Transverse colon (tissue), 4 donors: ENCODE measurements at places on chromosomes 5 and 9. TPM values are rescaled to one million over a fixed set of nuclear protein-coding genes. Genes with fewer than 3 reads are reported as not detected.

DNA sequence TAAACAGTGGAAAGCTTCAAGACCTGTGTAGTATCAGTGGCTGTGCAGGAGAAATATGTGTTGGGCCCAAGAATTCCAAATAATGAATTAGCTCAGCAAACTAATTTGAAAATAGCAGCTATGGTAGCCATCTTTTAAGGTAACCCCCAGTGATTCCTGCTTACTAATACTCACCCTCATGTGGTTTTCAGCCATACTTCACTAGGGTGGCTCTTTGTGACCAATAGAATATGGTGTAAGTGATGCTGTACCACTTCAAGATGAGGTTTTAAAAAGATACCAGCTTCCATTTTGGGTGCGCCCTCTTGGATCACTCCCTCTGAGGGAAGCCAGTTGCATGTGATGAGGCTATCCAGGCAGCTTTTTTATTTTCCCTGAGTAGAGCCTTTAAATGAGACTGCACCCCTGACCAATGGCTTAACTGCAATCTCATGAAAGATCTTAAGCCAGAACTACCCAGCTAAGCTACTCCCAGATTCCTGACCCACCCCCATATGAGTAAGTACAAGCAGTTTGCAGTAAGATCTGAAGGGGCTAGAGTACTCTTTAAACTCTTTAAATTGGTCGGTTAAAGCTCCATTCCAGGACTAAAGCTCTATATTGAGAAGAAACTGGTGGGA lies 58.3 kb downstream of the UHRF2 start:
- no peak overlapping the region for H3K27ac ChIP-seq
- no peaks in the 10 kb centered on the region for H3K27me3 ChIP-seq
- no peak overlapping the region for H3K4me3 ChIP-seq
- no peak for DNase-seq

DNA sequence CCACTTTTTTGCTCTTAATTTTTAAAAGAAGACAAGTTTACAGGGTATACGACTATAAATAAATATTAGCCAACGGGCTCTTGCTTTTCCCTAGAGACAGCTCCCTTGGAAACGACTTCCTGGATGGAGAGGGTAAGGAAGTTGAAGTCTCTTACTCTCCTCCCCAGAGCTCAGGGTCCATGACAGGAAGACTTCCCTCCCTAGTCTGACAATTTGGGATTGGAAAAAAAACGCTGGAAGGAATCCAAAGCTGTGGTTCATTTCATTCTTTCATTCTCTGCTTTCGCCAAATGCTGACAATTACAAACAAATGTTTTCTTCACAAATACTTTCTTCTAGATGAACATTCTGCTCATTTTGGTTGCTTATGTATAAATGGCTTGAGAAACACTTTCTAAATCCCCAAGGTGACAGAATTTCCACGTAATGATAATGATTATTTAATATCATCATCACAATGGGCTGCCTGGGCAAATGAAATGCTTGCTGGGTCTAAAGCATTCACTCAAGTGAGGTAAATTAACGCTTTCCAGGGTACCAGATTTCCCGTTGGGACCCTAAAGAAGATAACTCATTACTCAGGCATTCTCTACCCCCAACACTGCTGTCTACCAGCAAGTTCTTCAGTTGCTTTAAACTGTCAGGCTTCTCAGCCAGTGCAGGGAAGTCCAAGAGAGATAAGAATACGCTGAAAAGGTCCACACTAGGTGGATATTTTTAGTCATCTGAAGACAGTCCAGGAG lies 139.8 kb upstream of the SLC30A5 start:
- no peak overlapping the region for H3K27ac ChIP-seq
- H3K27me3 ChIP-seq: no peaks in the 10 kb centered on the region
- H3K36me3 ChIP-seq: no peaks in the 10 kb centered on the region
- H3K4me1 ChIP-seq: no peaks in the 10 kb centered on the region
- no peak overlapping the region for H3K4me3 ChIP-seq

- no peak overlapping the region for H3K4me3 ChIP-seq
- H3K27me3 ChIP-seq: no peaks in the 10 kb centered on the region
- H3K4me1 ChIP-seq: peaks cover 10% of the 10 kb centered on the region
- peak; percentile 51 for DNase-seq
- H3K27ac ChIP-seq: no peak overlapping the region
Measured at GRCh38 chr5:132883261-132883834, 9.9 kb downstream of the LEAP2 start.

DNA sequence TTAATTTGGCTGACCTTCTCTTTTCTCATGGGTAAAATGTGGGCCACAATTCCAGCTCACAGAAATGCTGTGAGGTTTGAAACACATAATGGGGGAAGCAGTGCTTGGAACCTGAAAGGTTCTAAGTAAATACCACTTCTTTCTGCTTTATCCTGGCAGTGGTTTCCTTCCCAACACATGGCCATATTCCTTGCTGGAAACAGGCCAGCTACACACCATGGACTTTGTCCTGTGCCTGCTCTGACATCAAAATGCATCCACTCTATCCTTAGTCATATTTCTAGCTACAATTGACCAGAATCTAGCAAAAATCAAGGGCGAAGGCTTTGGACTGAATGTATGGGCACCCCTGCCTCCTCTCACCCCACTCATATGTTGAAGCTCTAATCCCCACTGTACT lies 93.1 kb upstream of the TRPC7 start:
- H3K4me3 ChIP-seq: no peak overlapping the region
- no peak overlapping the region for H3K27ac ChIP-seq
- no peaks in the 10 kb centered on the region for H3K27me3 ChIP-seq
- H3K36me3 ChIP-seq: no peaks in the 10 kb centered on the region

DNA sequence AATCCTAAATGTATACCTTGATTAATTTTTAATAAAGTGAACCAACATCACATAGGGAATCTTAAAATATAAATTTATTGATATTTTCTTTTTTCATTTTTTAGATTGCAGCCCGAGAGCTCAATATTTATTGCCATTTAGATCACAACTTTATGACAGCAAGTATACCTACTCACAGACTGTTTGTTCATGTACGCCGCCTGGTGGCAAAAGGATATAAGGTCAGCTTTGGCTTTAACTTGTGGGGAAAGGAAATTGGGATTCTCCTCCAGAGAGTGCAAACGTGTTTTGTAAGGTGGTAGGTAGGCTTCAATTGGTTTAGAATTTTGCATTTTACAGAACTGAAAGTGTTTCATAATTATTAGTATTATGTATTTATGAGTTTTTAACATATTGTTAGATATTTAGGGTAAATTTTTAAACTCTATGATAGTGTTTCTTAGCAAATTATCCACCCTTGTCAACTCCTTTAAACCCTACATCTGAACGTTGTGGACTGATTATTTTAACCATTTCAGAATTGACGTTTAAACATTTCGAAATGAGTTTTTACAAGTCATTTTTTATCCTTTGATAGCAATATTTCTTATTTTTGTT lies 17.5 kb upstream of the DHFR start:
- peaks cover 8% of the 10 kb centered on the region for H3K36me3 ChIP-seq
- H3K27me3 ChIP-seq: no peaks in the 10 kb centered on the region
- no peaks in the 10 kb centered on the region for H3K4me1 ChIP-seq
- no peak overlapping the region for H3K4me3 ChIP-seq

- H3K4me1 ChIP-seq: no peaks in the 10 kb centered on the region
- no peak overlapping the region for H3K27ac ChIP-seq
- no peak for DNase-seq
- no peak overlapping the region for H3K4me3 ChIP-seq
- H3K36me3 ChIP-seq: no peaks in the 10 kb centered on the region
- H3K27me3 ChIP-seq: no peaks in the 10 kb centered on the region
Measured at GRCh38 chr5:2894736-2895135, 143.3 kb upstream of the IRX2 start.

DNA sequence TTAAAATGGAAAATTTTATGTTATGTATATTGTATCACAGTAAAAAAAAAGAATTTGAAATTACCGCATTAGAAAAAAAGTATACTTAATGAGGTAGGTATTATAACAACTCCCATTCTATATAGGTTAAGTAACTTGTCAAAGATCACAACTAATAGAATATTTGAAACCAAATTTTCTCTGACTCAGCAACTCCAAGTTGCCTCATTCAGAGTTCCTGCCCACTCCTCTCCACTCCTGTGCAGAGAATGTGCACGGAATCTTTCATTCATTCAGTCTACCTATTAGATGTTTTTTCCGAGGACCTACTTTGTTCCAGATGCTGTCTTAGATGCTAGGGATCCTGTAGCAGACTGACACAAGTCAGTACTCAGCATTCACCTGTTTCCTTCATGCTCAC lies 15.4 kb downstream of the SH3TC2 start:
- no peaks in the 10 kb centered on the region for H3K36me3 ChIP-seq
- DNase-seq: no peak
- H3K4me1 ChIP-seq: no peaks in the 10 kb centered on the region
- no peak overlapping the region for H3K27ac ChIP-seq

DNA sequence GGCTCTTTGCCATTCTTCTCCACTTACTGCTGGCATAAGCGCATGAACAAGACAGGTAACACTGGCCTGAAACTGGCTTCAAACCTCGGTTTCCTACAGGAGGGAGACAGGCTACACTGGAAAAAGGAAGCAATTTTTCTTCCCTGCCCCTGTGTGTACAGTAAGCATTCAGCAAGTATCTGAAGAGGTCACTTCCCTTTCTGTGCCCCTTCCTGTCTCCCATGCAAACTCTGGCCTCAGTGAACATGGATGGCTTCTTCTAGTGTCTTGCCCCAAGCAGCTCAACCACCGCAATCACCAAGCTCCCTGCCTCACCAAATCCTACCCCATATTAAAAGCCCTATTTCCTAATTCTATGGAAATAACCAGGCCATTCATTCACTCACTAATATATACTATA lies 42.4 kb downstream of the SERINC5 start:
- no peak overlapping the region for H3K4me3 ChIP-seq
- no peaks in the 10 kb centered on the region for H3K27me3 ChIP-seq

GRCh38 chr9:128104171-128104618 lies 23.3 kb downstream of the PTGES2 start:
- no peak overlapping the region for H3K4me3 ChIP-seq
- H3K27me3 ChIP-seq: no peaks in the 10 kb centered on the region
- H3K27ac ChIP-seq: peak overlapping the region; percentile 70
- peak; percentile 73 for DNase-seq
- H3K36me3 ChIP-seq: no peaks in the 10 kb centered on the region
- peaks cover 24% of the 10 kb centered on the region for H3K4me1 ChIP-seq

DNA sequence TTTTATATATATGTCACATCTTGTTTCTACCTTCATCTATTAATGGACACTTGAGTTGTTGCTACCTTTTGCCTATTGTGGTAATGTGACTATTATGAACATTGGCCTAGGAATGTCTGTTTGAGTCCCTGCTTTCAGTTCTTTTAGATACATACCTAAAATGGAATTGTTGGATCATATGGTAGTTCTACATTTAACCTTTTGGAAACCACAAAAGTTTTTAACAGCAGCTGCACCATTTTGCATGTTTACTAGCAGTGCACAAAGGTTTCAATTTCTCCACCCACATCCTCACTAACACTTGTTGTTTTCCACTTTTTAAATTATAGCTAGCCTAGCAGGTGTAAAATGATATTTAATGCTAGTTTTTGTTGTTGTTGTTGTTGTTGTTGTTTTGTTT lies 88.4 kb downstream of the GALNT10 start:
- no peak overlapping the region for H3K27ac ChIP-seq
- no peaks in the 10 kb centered on the region for H3K36me3 ChIP-seq
- peaks cover 1% of the 10 kb centered on the region for H3K4me1 ChIP-seq
- no peak overlapping the region for H3K4me3 ChIP-seq

- H3K4me1 ChIP-seq: no peaks in the 10 kb centered on the region
- H3K27ac ChIP-seq: no peak overlapping the region
- H3K4me3 ChIP-seq: no peak overlapping the region
- H3K36me3 ChIP-seq: no peaks in the 10 kb centered on the region
- DNase-seq: no peak
Measured at GRCh38 chr9:109399258-109399767, 78.5 kb upstream of the EPB41L4B start.

The TCF7 gene
- 4.1 TPM for total RNA-seq

The SPINK13 gene
- total RNA-seq: not detected

The FABP6 gene
- not detected for total RNA-seq

The ZDHHC11B gene
- total RNA-seq: 2.4 TPM

The ERCC8 gene
- 15.3 TPM for total RNA-seq

The DOCK8 gene
- total RNA-seq: 59.5 TPM

The PDZD2 gene
- total RNA-seq: 2.0 TPM

The SLC6A3 gene
- total RNA-seq: not detected

The ITK gene
- 43.4 TPM for total RNA-seq
